ENCODE measurements at places on chromosomes 2 and 18.

- DNase-seq, result no peak
These were observed 52.6 kb downstream of the VRK2 start for GRCh38 chr2:58099096-58099769.

DNA sequence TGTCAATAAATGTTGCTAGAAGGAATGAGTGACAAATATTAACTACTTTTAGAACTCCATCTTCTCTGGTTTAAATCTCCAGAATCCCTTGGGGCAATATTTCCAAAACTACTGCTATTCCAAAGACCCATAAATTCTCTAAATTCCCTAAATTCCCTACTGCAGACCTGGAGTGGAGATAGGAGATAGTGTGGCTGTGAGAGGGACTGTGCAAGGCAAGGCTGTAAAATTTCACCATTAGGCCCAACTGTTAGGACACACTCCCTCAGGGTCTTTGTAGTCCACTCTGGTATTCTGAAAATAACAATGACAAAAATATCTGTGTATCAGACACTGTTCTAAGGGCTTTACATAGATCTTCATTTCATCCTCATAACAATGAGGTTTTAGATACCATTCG, 67.9 kb downstream of the MYL12B start:
- DNase-seq, result no peak

DNA sequence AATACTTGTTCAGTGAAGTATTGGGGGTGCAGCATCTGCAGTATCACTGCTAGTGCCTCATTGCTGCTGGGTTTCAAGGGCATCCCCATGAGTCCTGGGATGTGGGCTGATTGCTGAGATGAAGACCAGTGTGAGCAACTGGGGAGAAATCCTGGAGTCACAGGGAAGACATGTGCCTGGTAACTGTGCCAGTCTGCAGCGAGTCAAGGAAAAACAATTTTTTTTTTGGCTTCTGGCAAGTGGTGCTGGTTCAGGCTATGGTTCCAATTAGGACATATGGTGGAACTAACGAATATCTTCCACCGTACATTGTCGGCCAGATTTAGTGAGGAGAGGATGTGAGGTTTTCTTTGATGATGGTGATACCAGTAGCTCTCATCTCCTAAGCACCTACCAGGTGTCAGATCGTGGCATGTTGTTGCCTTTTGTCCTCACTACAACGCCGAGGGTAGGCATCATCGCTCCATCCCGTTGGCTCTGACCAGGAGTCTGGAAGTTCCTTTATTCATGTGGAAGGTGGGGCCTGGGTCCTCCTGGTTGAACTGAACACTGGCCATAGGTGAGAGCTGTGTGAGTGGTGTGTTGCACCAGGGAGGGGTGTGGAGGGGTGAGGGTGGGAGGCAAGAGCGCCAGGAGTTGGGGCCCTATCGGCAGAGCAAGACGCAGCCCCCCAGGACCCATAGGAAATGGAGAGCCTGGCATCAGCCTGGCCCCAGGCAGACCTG, 118.0 kb upstream of the HS6ST1 start:
- no peak for DNase-seq

GRCh38 chr2:114550895-114551793, 108.7 kb downstream of the DPP10 start:
- peak; percentile 64 for DNase-seq

DNA sequence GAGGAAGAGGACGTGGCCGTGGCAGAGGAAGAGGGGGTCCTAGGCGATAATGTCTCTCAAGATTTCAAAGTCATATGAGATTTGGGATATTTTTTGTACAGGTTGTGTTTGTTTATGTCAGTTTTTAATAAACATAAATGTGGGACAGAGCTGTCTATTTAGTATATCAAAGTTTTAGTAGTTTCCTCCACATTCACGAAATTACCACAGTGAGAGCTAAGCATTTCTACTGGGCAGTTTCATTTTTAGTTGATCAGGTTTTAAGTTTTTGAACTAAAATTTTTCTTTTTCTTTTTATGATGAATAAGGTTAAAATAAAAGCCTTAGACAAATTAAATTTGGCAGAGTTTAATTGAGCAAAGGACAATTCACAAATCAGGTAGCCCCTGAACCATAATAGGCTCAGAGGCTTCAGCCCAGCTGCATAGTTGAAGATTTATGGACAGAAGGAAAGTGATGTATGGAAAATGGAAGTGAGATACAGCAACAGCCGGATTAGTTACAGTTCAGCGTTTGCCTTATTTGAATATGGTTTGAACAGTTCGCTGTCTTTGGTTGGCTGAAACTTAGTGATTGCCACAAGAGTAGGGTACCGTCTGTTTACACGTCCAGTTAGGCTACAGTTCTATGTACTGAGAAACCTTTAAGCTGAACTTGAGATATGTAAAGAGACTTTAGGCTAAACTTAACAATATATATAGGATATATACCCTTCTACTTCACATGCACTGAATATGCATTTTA, 17.1 kb downstream of the SNRPD1 start:
- no peak for DNase-seq

- no peak for DNase-seq
These were observed 240.4 kb downstream of the PLCL1 start for GRCh38 chr2:198044777-198045176.

- no peak for DNase-seq
These were observed 65.9 kb upstream of the FAM98A start for GRCh38 chr2:33665039-33665438.

- DNase-seq, result no peak
These were observed 168.1 kb downstream of the ETAA1 start for GRCh38 chr2:67565262-67565661.
